CD4-positive, alpha-beta T cell treated with Interleukin-2 at 100 ng/mL for 4 hours (primary cell): ENCODE measurements at places on chromosomes 7 and 10.

DNA sequence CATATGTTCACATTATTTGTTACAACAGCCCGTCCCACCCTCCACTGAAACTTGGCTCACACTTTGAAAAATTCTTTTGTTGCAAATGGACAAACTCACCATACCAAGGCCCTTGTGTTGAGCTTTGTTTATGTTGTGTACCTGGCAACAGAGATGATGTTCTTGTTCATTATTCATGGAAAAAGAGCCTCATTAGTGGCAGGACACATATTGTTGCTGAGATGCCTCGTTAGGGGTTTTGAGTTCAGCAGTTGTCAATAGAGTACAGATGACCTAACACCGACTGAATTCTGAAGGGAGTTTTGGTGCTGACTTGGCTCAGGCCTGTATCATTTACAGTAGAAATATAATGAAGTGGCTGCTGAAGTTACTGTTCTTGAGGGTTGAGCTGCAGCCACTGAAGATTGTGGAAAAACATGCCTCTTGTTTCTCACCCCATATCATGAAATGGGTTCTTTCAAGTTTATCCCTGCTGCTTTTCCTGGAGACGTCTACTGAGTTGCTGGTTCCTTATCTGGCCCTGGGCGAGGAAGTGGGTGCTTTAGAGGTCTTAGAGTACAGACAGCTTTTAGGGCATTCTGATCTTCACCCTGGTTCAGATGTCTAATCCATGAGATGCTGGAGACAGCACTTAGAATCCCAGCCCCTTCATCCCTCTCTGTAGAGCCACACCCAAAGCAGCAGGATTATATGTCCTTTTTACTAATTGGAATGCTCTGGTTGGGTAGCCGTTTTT lies 149.7 kb downstream of the WNT2 start:
- no peak for DNase-seq

- DNase-seq = no peak
Measured at GRCh38 chr7:101273206-101273605, 28.3 kb upstream of the FIS1 start.

DNA sequence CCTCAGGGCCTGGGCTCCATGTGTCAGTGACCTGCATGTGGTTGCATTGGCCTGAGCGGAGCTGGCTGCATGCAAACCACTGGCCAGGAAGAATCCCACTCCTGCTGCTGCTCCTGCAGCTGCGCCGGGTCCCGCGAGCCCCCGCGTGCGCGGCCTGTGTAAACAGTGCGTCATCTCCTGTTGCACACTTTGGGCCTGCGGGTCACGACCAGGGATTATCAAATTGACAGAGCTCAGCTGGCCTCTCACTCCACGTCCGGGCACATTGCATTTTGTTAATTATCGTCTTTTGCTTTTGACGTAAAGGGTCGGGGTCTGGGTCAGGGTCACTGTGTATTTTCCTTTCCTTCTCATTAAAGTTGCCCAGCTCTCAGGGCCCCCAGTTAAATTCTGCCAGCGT lies 132.6 kb downstream of the RGS10 start:
- DNase-seq = no peak

DNA sequence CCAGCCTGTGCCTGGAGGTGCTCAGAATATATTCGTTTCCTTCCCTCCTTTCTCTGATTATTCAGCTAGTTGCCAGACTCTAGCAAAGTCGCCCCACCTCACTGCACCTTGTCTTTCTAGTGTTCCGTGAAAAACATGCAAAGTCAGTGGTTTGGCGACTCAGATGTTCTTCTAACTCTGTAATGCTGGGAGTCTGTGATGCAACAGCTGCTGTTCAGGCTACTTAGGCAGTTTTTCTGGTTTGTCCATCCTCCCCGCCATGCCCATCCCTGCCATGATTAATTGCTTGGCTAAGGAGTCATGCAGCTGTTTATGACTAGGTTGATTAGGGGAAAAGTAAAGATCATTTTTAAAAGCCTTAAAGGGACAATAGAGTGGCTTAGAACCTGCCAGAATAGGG lies 99.4 kb downstream of the MTPN start:
- DNase-seq = no peak

DNA sequence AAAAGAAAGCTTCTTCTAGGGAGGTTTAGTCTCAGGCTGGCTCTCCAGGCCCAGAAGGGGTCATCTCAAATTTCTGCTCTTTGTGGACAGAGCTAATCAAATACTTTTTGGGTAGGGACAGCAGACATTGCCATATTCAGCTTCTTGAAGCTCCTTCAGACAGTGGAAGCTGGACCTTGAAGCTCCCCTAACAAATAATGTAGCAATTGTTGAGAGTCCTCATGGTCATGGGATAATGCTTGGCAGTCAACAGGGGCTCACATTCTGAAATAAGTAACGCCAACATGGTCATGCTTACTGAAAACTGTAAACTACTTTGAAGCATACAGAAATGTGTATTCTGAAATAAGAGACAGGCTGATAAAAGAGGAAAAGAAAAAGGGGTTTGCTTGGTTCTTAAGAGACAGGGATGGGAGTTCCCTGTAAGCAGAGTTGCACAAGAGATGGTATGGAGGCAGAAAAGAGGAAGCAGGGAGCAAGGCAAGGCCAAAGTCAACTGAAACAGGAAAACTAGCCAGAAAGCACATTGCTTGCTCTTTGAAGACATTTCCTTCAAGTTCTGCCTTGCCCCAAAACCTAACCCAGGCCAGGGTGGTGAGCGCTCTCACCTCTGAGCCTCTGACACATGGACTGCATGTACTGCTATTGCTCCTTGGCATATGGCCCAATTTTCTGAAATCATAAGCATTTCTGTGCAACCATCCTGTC lies 53.1 kb upstream of the KMT2E start:
- DNase-seq = no peak

DNA sequence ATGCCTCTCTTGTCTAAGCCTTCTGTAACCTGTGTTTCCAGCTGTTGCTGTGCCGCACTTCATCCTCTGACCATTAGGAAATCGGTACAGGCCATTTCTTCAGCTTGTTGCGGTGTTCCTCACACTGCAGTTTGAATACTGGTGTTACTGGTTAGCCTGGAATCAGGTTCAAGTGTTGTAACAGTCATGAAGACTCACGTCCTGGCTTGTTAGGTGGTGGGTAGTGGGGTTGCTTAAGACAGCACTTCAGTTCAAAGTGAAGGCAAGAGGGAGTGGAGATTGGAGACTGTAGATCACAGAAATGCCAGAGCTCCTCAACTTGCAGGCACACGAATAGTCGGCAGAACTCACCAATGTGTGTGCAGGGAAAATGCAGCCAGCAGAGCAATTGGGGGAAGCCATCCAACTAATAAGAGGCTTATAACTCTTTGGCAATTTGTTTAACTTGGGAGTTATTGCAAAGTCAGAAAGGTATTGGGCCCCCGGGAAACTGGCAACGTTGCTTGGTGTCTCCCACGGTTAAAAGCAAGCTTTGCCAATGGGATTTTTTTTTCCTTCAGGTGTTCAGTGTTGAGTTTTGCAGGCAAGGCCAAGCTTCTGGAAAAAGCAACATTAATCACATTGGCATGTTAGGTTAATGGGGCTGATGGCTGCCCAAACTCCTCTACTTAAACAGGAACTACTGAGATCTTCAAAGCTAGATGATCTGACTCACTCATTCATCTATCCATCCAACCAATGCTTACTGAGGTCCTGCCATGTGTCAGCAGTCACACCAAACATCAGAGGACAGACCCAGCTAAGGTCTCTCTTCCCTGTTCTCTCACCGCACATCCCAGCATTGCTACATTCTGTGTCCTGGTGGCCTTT lies 380.9 kb downstream of the GATA3 start:
- no peak for DNase-seq

DNA sequence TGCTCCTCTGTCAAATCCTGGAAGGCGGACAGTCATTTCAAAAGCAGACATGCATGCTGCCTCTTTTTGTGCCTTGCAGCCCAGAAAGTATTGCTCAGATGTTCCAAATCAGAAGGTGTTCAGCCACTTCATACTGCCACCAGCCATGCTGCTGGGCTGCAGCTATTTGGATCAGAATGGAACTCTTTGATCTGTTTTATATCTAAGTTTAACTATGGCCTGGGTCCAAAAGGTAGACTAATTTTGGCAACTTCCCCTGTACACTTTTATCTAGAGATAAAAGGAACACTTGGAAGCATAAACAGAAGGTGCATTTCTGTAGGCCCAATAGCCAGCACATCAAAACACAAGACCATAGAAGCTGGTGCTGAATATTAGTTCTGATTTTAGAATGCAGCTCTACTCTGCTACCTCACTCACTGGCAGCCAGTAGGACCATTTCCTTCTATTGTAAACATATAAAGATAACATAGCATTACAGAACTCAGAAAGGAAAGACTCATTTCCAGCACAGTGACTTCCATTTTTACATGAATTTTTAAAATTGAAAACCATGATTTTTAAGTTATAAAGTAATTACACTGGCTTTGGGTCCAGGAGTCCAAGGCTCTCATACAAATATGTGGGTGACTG lies 143.1 kb upstream of the CAV2 start:
- DNase-seq = no peak

- no peak for DNase-seq
Measured at GRCh38 chr7:134730411-134730829, 49.0 kb upstream of the CALD1 start.

DNA sequence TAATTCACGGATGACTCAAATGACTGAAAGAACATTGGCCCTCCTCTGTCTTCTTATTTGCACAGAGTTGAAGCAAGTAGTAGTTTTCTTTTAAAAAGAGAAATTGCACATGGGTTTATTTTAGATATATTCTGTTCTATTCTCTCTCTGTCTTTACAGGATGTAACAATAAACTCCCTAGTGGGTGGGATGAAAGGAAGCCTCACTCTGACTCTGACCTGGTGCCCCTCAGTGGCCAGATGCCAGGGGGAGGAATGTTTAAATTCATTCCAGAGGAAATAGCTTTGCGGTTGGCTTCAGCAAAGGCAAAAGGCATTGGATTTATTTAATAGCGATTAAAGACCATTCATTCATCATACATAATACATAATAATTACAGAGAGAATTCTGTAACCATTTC lies 156.4 kb upstream of the MTPN start:
- no peak for DNase-seq

- DNase-seq = no peak
Measured at GRCh38 chr7:86785641-86786040, 141.9 kb downstream of the GRM3 start.

- no peak for DNase-seq
Measured at GRCh38 chr10:130042381-130042780, 68.2 kb downstream of the C10orf143 start.

GRCh38 chr10:80471715-80472233 lies 17.7 kb downstream of the TSPAN14 start:
- peak; percentile 52 for DNase-seq

GRCh38 chr10:114026189-114027040 lies 17.3 kb upstream of the ADRB1 start:
- no peak for DNase-seq

- DNase-seq = no peak
Measured at GRCh38 chr7:45098983-45099839, 10.4 kb upstream of the NACAD start.

GRCh38 chr10:125006188-125006680 lies 64.3 kb downstream of the ZRANB1 start:
- no peak for DNase-seq

- no peak for DNase-seq
Measured at GRCh38 chr10:10911471-10911921, 106.2 kb upstream of the CELF2 start.

DNA sequence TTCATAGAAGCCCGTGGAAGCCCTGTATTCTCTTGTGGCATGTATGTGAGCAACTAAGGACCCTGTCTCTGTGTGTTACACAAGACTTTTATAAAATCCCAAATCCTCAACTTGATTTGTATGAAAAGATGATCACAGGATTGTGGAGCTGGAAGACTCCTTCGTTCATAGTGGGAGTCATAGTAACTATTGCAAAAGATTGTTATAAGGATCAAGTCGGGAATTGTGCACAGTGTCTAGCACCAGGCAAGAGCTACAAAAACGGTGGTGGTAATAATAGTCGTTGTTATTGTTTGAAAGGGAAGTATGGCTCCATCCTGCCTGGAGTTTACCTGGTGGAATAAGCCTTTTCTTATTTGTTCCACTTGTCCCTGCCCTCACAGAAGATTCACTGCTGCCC lies 42.8 kb upstream of the MTURN start:
- DNase-seq = no peak

DNA sequence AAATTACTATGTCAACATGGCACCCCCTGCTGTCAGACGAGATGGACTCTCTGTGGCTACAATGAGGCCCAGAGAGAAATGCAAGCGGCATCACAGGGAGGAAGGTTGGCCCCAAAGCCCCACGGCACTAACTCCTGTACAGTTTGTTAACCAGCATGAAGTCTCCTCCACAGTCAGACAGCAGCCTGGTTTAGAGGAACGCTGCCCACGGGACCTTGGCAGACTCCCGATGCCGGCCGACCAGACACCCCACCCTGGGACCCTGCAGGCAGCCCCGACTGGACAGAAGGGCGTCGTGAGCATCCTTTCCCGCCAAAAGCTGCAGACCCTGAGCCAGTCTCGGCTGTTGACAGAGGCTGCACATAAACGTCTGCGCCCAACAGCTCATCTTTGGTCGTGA lies 158.8 kb downstream of the DIP2C start:
- no peak for DNase-seq

GRCh38 chr10:58477122-58477521 lies 35.5 kb upstream of the BICC1 start:
- DNase-seq = no peak

DNA sequence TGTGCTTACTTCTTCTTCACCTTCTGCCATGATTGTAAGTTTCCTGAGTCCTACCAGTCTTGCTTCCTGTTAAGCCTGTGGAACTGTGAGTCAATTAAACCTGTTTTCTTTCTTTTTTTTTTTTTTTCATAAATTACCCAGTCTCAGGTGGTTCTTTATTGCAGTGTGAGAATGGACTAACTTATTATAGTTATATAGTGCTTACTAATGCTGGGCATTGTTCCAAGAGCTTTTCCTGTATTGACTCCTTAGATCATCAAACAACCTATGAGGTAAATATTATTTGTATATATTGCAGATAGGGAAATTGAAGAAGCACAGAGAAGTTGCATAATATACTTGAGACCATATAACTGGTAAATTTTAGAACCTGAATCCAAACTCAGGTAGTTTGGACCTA lies 98.1 kb downstream of the MBL2 start:
- no peak for DNase-seq

DNA sequence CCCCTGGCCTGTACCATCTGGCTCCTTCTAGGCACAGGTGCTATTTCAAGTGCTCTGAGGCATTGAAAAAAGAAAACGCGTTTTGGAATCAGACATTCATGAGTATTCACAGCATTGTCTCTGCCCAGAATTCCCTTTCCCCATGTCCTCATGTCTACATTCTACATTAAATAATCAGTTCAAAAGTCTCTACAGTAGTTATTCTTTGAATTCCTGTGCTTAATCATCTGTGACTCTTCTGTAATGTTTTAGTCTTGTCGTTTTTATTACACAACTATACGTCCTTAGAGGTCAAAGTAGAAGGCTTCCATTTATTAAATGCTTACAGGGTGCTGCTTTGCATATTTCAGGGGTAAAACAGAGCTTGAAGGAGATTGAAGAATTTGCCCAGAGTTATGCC lies 95.7 kb downstream of the BICC1 start:
- DNase-seq = no peak
